Activated CD4-positive, alpha-beta memory T cell treated with anti-CD3 and anti-CD28 coated beads, Interleukin-2, amount 10 ng/mL, durations not matched to agents 7 days and 5 days (primary cell): ENCODE measurements at places on chromosomes 12 and 14. TPM values are rescaled to one million over a fixed set of nuclear protein-coding genes. Genes with fewer than 3 reads are reported as not detected.

The RESF1 gene
- total RNA-seq: 154 TPM

DNA sequence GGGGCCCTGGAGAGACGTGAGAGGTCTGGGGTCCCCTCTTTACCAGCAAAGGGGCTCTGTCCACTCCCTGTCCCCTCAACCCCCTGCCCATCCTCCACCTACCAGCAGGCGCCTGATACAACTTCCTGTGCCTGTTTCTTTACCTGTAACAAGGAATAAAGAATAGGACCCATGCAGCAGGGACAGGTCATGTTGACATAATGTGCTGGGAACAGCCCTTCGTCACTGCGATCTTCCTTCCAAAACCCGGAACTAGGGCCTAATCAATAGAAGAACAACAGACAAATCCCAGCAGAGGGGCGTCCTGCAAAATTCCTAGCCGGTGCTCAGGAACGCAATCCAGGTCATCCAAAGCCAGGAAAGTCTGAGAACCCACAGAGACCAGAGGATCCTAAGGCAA is 32.1 kb downstream of the SCARB1 start:
- H3K27ac ChIP-seq: no peak overlapping the region
- no peaks in the 10 kb centered on the region for H3K36me3 ChIP-seq
- no peak for DNase-seq
- H3K4me3 ChIP-seq: no peak overlapping the region

- H3K36me3 ChIP-seq: peaks cover 51% of the 10 kb centered on the region
- H3K4me1 ChIP-seq: no peaks in the 10 kb centered on the region
- no peak overlapping the region for H3K4me3 ChIP-seq
- no peaks in the 10 kb centered on the region for H3K27me3 ChIP-seq
- DNase-seq: no peak
Observed at GRCh38 chr12:113946175-113946574, 19.9 kb downstream of the RBM19 start.

The CCDC63 gene
- total RNA-seq: not detected

- H3K4me1 ChIP-seq: no peaks in the 10 kb centered on the region
- H3K36me3 ChIP-seq: no peaks in the 10 kb centered on the region
- H3K27ac ChIP-seq: no peak overlapping the region
- peaks cover 9% of the 10 kb centered on the region for H3K27me3 ChIP-seq
- DNase-seq: no peak
Observed at GRCh38 chr14:104383088-104383995, 196.2 kb upstream of the C14orf180 start.

GRCh38 chr12:91432089-91432488 is 249.5 kb upstream of the DCN start:
- no peaks in the 10 kb centered on the region for H3K36me3 ChIP-seq
- peaks cover 1% of the 10 kb centered on the region for H3K4me1 ChIP-seq
- no peaks in the 10 kb centered on the region for H3K27me3 ChIP-seq
- no peak overlapping the region for H3K27ac ChIP-seq
- no peak for DNase-seq
- no peak overlapping the region for H3K4me3 ChIP-seq

The PSME2 gene
- 405 TPM for total RNA-seq
